ENCODE measurements at places on chromosomes 7 and 10.
A peak's percentile ranks its signal among the peaks of the same experiment; 100 is the strongest.

DNA sequence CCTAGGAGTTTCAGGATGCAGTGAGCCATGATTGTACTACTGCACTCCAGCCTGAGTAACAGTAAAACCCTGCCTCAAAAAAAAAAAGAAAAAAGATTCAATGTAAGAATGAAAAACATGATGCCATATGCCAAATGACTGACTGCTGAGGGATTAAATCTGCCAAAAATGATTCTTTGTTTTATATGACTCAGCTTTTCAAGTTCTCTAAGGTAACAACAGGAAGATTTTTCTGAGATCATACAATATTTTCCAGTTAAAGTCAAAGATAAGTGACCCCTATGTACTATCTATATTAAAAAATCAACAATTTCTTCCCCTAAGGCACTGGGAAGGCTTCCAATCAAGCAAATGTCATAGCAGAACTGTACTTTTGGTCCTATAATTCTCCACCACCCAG, 271.2 kb upstream of the IMMP2L start:
- no peak for DNase-seq

- DNase-seq: no peak
These were observed 764 bp upstream of the TCF7L2 start for GRCh38 chr10:112949143-112949823.

- DNase-seq: no peak
These were observed 44.9 kb upstream of the CHST15 start for GRCh38 chr10:124138195-124138882.

DNA sequence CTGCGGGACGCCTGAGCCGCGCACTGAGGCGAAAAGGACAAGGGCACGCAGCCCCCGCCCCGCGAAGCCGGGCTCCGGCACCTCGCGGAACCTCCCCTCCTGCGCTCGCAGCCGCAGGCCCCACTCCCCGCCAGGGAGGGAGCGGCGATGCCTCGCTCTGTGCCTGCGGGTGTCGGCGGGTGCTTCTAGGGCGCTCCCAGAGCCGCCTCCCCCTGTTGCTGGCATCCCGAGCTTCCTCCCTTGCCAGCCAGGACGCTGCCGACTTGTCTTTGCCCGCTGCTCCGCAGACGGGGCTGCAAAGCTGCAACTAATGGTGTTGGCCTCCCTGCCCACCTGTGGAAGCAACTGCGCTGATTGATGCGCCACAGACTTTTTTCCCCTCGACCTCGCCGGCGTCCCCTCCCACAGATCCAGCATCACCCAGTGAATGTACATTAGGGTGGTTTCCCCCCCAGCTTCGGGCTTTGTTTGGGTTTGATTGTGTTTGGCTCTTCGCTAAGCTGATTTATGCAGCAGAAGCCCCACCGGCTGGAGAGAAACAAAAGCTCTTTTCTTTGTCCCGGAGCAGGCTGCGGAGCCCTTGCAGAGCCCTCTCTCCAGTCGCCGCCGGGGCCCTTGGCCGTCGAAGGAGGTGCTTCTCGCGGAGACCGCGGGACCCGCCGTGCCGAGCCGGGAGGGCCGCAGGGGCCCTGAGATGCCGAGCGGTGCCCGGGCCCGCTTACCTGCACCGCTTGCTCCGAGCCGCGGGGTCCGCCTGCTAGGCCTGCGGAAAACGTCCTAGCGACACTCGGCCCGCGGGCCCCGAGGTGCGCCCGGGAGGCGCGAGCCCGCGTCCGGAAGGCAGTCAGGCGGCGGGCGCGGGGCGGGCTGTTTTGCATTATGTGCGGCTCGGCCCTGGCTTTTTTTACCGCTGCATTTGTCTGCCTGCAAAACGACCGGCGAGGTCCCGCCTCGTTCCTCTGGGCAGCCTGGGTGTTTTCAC, 519 bp downstream of the ITGB8 start:
- peak; percentile 5 for DNase-seq

DNA sequence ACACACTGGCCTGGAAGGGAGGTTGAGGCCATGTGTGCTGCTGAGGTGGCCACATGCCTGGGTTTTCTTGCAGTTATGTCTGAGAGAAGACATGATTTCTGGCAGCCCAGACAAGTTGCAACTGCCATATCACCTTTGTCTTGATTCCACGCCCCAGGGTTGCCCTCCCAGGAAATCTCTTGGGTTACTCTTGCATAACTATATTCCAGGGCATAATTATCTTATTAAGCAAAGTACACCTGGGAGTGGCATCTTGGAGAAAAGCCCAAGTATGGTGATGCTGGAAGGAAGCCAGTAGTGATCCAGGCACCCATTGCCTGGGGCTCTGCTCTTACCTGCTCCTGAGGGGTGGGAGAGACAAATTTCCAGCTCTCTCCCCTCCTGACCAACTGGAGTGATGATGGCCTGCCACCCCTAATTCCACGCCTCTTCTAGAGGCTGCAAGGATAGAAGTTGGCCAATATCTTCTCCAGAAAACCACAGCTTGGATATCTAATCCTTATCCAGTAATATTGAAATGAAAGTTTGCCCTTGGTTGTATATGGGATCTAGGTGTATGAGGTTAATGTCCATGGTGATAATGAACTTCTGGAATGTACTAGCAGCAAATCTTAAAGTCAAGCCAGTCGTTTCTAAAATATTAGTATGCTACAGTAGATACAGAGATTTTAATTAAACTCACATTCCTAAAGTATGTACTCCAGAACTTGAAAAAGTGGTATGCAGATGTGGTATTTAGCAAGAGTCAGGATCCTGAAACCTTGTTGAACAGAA, 5.0 kb downstream of the AKR1B10 start:
- DNase-seq: no peak

DNA sequence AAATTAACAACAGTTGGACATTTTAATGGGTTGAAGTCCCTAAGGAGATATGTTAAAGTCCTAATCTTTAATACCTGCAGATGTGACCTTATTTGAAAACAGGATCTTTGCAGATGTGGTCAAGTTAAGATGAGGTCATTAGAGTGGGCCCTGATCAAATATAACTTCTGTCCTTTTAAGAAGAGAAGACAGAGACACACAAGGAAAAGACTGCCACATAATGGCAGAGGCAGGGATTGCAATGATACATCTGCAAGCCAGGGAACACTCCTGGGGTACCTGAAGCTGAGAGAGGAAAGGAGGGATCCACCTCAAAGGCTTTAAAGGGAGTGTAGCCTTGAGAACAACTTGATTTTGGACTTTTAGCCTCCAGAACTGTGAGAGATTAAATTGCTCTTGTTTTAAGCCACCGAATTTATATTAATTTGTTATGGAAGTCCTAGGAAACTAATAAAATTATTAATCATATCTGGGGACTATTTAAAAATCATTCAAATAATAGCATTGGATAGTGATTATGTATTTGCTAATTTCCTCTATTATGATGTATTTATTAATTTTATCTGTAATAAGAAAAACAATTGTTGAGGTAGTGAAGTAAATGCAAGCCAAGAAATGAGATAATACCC, 700.0 kb upstream of the PCDH15 start:
- no peak for DNase-seq

- DNase-seq: peak; percentile 21
These were observed 100.6 kb downstream of the FAM204A start for GRCh38 chr10:118241229-118242137.

DNA sequence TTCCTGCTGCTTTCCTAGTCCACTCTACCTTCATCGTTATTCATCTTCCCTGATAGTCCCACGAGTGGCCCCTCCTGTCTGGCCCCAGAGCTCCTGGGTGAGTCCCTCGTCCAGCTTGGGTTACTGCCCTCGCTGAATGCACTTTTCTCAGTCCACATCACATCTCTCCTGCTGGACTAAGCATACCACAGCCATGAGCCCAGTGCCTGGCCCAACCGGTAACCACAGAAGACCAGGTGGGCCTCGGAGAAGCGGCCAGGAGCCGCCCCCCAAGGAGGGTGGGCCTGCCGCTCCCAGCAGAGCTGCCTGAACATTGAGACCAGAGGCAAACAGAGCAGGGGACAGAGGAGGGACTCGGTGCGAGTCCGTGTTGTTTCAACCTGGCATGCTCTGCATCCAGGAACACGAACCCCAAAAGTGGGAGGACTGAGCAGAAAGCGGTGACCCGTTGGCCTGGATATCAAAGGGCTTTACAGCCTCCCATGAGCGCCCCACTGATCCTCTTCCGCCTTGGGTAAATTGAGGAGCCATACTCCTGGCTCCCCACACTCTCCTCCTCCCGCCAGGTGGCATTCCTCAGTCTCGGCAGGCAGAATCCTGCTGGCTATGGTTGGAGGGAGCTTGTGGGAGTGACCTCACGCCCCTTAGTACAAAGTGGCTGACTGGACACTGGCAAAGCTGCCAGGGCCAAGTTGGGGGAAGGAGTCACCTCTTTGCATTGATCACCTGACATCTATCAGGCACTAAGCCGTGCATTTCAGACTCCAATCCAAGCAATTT, 13.3 kb downstream of the TMEM72 start:
- no peak for DNase-seq

DNA sequence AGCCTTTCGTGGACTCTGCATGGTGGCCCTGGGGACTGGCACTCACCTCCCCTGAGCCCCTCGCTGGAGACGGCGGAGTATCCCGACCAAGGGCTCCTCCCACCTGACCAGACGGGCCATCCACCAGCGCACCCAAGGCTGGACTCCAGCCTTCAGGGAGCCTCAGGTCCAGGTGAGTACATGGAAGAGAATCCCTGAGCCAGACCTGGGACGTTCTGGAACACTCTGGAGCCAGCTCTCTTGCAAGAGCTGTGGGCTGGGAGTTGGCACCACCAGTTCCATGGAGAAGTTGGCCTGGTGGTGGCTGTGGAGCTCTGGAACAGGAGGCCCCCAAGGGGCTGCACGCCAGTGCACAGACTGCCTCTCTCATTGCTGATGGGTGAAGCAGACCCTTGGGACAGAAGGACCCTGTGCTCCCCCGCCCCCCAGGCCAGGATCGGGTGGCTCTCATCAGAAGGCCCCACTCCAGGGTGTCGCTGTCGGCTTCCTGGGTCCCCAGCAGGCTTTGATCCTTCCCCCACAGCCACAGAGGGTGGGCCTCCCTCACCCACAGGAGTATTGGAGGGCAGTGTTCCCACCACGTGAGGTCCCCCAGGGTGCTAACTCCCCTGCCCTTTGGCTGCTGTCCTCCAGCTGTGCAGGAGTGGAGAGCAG, 189.9 kb downstream of the EBF3 start:
- DNase-seq: no peak

GRCh38 chr10:69499726-69500689, 48.7 kb downstream of the TSPAN15 start:
- no peak for DNase-seq

DNA sequence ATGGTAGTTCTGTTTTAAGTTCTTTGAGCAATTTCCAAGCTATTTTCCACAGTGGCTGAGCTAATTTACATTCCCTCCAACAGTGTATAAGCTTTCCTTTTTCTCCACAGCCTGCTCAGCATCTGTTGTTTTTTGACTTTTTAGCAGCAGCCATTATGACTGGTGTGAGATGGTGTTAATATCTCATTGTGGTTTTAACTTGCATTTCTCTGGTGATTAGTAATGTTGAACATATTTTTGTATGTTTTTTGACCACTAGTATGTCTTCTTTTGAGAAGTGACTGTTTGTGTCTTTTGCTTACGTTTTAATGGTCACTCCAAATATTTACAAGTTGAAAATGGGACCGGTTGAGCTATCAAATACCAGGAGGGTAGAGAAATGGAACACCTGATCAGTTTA, 20.4 kb downstream of the GNG11 start:
- DNase-seq: no peak

- DNase-seq: no peak
These were observed 245.3 kb downstream of the KCNMA1 start for GRCh38 chr10:77392236-77392721.

DNA sequence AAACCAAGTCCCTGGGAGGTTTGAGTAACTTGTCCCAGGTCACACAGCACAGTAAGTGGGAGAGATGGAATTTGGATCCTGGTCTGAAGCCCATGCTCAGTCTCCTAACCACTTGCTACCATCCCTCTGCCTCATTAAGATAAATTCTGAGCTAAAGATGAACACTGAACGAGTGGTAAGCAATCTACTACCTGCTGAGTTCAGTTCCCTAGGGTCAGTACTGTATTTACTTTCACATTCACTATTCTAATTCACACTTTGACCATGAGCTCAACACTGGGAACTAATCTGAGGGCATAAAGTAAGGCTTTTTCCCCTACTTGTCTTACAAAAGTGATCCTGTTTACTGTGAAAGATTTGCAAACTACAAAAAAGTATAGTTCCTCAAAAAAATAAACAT, 2.4 kb downstream of the UROS start:
- DNase-seq: no peak

Measured in T-helper 1 cell (primary cell).